ENCODE measurements at places on chromosomes 4 and X. TPM values are rescaled to one million over a fixed set of nuclear protein-coding genes. Genes with fewer than 3 reads are reported as not detected.

- no peak for DNase-seq
- peaks cover 25% of the 10 kb centered on the region for H3K4me1 ChIP-seq
- H3K36me3 ChIP-seq, result no peaks in the 10 kb centered on the region
- no peak overlapping the region for H3K27ac ChIP-seq
- H3K27me3 ChIP-seq, result peaks cover 7% of the 10 kb centered on the region
- no peak overlapping the region for H3K4me3 ChIP-seq
Observed at GRCh38 chr4:42654631-42655268, 2.2 kb downstream of the ATP8A1 start.

GRCh38 chrX:25344161-25344936 is 328.6 kb upstream of the ARX start:
- no peak overlapping the region for H3K27ac ChIP-seq
- no peak for DNase-seq
- H3K4me1 ChIP-seq, result no peaks in the 10 kb centered on the region
- no peaks in the 10 kb centered on the region for H3K36me3 ChIP-seq

DNA sequence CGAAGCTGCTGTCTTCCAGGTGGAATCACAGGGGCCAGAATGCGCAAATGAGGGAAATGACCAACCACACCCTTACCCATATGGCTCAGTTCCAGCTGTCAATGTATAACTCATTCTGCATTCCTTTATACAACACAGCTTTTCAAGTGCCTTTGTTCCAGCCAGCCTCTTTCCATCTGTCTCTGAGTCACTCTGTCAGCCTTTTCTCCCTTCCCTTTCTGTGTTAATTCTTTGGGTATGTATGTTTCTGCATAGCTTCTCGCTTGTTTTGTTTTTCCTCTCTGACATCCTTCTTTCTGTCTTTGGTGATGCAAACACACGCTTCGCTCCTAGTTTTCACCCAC is 54.5 kb downstream of the RS1 start:
- H3K27ac ChIP-seq, result no peak overlapping the region
- no peaks in the 10 kb centered on the region for H3K27me3 ChIP-seq
- no peaks in the 10 kb centered on the region for H3K36me3 ChIP-seq
- H3K4me3 ChIP-seq, result no peak overlapping the region
- DNase-seq, result no peak
- H3K4me1 ChIP-seq, result no peaks in the 10 kb centered on the region

DNA sequence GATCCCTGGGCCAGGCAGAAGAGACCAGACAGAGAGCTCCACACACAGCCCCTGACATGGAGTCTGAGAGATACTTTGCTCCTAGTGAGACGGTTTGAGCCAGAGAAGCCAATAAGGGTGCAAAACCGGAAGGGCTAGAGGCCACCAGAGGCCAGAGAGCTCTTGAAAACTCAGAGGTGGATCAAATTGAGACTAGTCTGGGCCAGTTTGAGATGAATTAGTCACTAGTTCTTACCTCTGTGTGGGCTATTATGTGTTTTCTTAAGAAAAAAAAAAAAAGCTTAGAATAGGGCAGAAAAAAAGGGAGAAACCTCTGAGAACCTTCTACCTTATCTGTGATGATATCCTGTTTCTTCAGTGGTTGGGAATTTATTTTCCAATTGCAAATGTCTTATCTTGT is 110.4 kb upstream of the EDNRA start:
- H3K27me3 ChIP-seq, result no peaks in the 10 kb centered on the region
- no peak for DNase-seq
- H3K36me3 ChIP-seq, result peaks cover 5% of the 10 kb centered on the region
- no peaks in the 10 kb centered on the region for H3K4me1 ChIP-seq
- H3K27ac ChIP-seq, result no peak overlapping the region
- no peak overlapping the region for H3K4me3 ChIP-seq

GRCh38 chr4:185868983-185869382 is 57.0 kb upstream of the SORBS2 start:
- H3K4me3 ChIP-seq, result no peak overlapping the region
- H3K4me1 ChIP-seq, result peaks cover 21% of the 10 kb centered on the region
- DNase-seq, result no peak
- no peaks in the 10 kb centered on the region for H3K27me3 ChIP-seq

GRCh38 chrX:129534816-129535578 is 5.1 kb upstream of the OCRL start:
- no peak for DNase-seq
- H3K4me3 ChIP-seq, result no peak overlapping the region
- H3K27ac ChIP-seq, result no peak overlapping the region
- H3K4me1 ChIP-seq, result no peaks in the 10 kb centered on the region

GRCh38 chr4:73420615-73421014 is 15.4 kb upstream of the AFP start:
- H3K36me3 ChIP-seq, result no peaks in the 10 kb centered on the region
- H3K4me1 ChIP-seq, result no peaks in the 10 kb centered on the region
- H3K27me3 ChIP-seq, result no peaks in the 10 kb centered on the region
- DNase-seq, result no peak

- no peak for DNase-seq
- H3K4me3 ChIP-seq, result no peak overlapping the region
- no peaks in the 10 kb centered on the region for H3K36me3 ChIP-seq
- no peaks in the 10 kb centered on the region for H3K27me3 ChIP-seq
Observed at GRCh38 chr4:8173492-8174242, 15.1 kb upstream of the ABLIM2 start.

- H3K27me3 ChIP-seq, result no peaks in the 10 kb centered on the region
- no peak overlapping the region for H3K4me3 ChIP-seq
- no peak for DNase-seq
- H3K27ac ChIP-seq, result no peak overlapping the region
Observed at GRCh38 chr4:52299120-52299519, 248.0 kb downstream of the SPATA18 start.

DNA sequence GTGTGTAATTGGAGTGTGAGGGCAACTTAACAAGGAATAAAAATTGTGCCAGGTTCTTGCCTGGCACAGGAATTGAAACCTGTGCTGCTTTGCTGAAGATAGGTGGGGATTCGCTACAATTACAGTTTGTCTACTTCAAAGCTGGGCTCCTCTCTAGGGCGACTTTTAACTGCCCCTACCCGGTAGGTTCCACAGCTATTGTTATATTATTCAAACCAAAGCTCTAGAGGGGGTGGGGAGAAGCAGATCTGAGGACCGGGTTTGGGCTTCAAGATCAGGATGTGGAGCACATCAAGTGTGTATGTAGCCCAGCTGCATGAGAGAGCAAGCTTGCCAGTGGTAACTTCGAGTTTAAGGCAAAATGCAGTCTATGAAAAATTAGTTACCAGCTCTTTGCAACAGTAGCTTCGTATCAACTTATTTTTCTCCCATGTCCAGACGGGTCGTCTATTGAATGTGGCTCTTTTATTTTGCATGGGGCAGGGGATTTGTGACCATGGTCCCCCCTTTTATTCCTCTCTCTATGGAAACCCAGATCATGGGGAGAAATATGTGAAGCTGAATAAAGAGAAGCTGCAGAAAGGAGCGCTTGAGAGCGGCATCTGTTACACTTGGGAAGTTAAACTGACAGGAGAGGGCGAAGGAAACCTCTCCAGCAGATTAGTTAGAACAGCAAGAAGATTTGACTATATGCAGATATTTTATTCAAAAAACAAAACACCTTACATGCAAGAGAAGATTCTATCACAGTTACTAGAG is 3.2 kb upstream of the POU3F4 start:
- peak overlapping the region; percentile 34 for H3K4me3 ChIP-seq
- no peak overlapping the region for H3K27ac ChIP-seq
- H3K27me3 ChIP-seq, result peaks cover 18% of the 10 kb centered on the region
- DNase-seq, result no peak

DNA sequence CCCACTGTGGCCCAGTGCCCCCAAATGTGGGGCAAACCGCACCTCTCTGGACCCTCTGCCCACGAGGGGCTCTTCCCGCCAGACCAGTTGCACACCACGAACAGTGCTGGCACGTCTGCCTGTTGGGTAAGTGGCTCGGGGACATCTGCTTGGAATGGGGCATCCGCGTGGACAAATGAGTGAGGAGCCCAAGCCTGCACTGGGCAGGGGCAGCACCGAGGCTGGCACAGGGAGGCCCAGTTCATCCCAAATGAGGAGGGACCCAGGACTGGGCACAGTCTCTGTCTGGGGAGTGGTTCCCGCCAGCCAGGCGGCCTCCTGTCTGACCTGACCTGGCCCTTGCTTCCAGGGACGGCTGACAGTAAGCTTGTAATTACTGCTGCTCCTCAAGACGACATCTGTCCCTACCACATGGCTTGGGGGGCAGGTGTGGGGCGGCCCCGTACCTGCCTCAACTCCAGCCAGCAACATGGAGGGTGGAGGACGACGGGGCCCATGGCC is 3.2 kb downstream of the SPON2 start:
- no peak overlapping the region for H3K27ac ChIP-seq
- H3K36me3 ChIP-seq, result no peaks in the 10 kb centered on the region
- H3K4me1 ChIP-seq, result no peaks in the 10 kb centered on the region
- peaks cover 66% of the 10 kb centered on the region for H3K27me3 ChIP-seq

DNA sequence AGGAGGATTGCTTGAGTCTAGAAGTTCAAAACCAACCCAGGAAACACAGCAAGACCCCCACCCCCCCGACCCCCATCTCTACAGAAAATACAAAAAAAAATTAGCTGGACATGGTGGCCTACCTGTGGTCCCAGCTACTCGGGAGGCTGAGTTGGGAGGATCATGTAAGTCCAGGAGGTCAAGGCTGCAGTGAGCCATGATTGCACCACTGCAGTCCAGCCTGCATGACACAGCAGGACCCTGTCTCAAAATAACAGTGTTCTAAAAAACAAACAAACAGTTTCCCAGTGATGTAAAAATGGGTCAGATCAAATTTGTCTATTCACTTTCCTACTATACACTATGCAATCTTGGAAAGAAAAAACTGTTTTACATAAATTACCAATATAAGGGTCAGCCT is 2.0 kb upstream of the CBR4 start:
- H3K36me3 ChIP-seq, result no peaks in the 10 kb centered on the region
- H3K4me3 ChIP-seq, result no peak overlapping the region
- DNase-seq, result no peak
- H3K4me1 ChIP-seq, result peaks cover 24% of the 10 kb centered on the region
- H3K27ac ChIP-seq, result no peak overlapping the region

TRAM1L1 gene
- total RNA-seq, result 2.6 TPM

BMPR1B gene
- 1.0 TPM for total RNA-seq

TRIM61 gene
- total RNA-seq, result 0.38 TPM
